ENCODE measurements at places on chromosomes 3 and 15.

DNA sequence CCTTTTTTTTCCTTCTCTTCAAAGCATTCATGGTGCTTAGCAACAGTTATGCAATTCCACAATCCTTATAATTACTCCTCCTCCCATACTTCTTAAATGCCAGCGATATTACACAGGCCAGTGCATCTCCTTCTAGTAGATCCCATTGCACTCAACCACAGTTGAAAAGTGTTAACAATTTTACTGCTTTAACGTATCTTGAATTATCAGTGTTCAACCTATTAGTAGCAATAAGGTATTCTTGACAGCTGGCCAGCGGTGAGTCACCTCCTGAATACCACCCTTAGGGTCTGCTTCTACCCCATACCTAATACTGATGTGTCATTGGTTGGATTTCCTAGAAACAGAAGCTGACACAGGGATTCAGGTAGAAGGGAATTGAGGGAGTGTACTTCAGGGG, 24.0 kb upstream of the TEX9 start:
- no peak for DNase-seq

- no peak for DNase-seq
Observed at GRCh38 chr15:49620199-49620598, 419 bp downstream of the FAM227B start.

DNA sequence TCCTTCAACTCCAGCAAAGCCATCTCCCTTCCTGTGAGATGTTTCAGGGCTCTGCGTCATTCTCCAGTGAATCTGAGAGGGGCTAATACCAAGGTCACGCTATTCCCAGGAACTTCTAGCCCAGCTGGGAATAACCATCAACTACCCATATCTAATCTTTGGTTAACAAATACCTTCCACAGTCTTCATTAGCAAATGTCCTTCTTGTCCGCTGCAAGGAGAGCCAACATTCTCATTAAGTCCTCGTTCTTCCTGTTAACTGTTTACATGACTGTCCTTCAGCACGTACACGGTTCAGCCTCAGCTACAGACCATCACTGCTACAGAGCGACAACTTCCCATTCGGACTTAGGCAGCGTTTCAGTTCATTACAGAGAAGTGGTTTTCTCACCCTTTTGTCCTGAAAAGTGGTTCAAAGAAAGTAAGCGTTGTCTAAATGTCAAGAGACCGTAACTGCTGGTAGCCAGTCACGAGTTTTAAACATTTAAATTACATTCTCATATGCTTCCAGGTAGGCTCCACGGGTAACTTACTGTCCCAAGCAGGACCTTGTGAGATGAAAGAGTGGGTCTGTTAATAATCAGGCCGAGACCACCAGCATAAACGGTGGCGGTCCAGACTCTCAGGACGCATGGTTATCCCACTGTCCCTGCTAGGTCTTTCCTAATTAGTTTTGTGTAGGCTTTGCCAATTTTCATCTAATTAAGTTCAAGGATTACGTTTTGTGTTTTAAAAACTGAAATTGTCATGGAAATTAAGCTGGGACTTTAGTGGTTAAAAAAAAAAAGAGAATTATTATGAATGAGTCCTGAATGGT, 63.8 kb downstream of the CHSY1 start:
- no peak for DNase-seq

DNA sequence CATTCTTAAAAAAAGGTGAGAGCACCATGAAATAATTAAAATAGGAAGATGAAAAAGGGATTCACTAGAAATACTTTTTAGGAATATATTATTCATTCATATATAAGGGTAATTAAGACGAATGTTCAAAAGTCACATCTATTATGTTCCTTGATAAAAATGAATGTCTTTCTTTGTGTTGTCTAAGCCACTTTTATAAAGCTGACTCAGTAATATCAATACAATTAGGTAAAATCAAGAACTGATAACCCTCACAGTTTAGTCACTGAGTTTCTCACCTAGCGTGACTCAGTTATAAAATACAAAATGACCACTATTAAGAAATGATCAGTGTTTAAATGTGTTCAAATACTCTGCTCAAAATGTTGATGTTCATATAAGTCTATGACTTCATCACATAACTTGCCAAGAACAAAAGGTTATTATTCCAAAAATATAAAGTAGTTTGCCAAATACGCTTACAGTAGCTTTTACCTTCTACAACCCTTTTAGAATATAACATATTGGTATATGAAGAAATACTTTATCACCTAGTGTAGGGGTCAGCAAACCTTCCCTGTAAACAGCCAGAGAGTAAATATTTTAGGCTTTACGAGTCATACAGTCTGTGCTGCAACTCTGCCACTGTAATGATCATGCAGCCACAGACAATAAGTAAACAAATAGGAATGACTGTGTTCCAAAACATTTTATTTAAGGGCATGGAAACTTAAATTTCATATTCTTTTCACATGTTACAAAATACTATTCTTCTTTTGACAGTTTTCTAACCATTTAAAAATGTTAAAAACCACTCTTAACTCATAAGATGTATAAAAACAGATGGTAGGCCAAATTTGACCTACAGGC, 369.8 kb downstream of the TBC1D5 start:
- DNase-seq: no peak

- DNase-seq: no peak
Observed at GRCh38 chr15:68053001-68053400, 1.1 kb upstream of the PIAS1 start.

- DNase-seq: no peak
Observed at GRCh38 chr15:39578851-39579486, 1.9 kb upstream of the THBS1 start.

GRCh38 chr3:66472313-66473134, 28.3 kb downstream of the LRIG1 start:
- no peak for DNase-seq

- DNase-seq: no peak
Observed at GRCh38 chr15:59292442-59293151, 80.1 kb downstream of the MYO1E start.

DNA sequence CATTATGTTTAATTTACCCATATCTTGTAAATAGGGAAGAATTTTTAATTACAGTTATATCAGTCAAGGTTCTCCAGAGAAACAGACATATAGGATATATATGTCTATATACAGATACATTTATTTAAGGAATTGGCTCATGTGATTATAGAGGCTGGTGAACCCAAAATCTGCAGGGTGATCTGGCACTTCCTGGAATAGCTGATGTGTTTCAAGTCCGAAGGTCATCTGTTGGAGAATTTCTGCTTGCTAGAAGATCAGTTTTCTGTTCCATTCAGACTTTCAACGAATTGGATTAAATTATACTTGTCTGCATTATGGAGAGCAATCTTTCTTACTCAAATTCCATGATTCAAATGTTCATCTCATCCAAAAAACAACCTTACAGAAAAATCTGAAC, 694.6 kb upstream of the DPPA4 start:
- no peak for DNase-seq

- no peak for DNase-seq
Observed at GRCh38 chr3:134769287-134769868, 25.7 kb upstream of the EPHB1 start.

GRCh38 chr3:104536715-104537114, 830.0 kb upstream of the ALCAM start:
- DNase-seq: no peak

- no peak for DNase-seq
Observed at GRCh38 chr3:15110206-15110605, 11.3 kb upstream of the RBSN start.

DNA sequence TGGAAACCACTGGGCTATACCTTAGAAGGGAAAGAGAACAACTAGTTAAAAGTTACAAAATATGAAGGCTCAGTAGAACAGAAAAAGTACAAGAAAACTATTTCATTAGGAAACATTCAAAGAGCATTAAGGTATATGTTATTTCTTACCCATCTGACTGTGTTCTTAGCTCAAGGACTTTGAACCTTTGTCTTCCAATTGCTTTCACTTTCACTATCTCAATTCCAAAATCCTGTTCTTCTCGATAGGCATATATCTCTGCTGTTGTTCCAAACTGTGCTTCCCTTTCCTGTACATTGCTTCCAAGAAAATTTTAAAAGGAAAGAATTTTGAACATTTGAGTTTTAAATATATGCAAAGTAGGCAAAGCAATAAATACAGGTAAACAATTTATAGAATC, 6.9 kb downstream of the CRBN start:
- no peak for DNase-seq

DNA sequence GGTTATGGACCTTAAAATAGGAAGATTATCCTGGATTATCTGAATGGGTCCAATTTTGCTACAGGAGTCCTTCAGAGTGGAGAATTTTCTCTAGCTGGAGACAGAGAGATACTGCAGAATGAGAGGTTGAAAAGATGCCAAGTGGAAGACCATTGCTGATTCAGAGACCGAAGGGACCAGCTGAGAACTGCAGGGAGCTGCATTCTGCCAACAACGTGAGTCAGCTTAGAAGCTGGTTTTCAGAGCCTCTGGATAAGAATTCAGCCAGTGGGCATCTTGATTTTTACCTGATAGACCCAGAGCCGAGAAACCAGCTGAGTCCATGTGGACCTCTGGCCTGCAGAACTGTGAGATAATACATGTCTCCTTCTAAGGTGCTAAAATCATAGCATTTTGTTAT, 234.0 kb downstream of the NR2F2 start:
- DNase-seq: no peak

GRCh38 chr15:58587486-58587885, 155.7 kb downstream of the LIPC start:
- DNase-seq: no peak

- DNase-seq: no peak
Observed at GRCh38 chr3:45748068-45748467, 48.3 kb downstream of the SLC6A20 start.

- no peak for DNase-seq
Observed at GRCh38 chr15:60583194-60583593, 104.3 kb upstream of the ICE2 start.

- no peak for DNase-seq
Observed at GRCh38 chr3:177772908-177773557, 575.8 kb upstream of the TBL1XR1 start.

DNA sequence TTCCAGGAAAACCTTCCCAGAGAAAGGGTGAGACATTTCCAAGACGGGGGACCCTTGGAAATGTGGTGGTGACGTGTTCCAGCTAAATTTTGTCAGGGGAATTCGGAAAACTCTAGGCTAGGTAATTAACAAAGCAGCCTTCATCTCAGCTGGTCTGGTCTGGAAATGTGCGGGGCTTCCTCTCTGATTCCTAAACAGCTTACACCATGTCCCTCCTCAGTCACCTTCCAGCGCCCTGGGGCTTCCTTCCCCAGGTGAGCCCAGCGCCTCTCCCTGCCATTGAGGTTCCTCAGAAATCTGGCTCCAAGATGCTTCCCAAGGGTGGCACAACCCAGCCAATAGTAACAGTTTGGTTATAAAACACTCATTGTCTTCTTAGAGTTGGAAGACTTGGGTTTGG, 571 bp downstream of the ACAD9 start:
- DNase-seq: no peak

GRCh38 chr15:54640873-54641272, 555.9 kb downstream of the RSL24D1 start:
- no peak for DNase-seq

GRCh38 chr3:113271189-113271588, 59.8 kb downstream of the BOC start:
- no peak for DNase-seq

GRCh38 chr3:4504340-4505261, 11.5 kb downstream of the ITPR1 start:
- DNase-seq: no peak

- no peak for DNase-seq
Observed at GRCh38 chr3:24195504-24196230, 250.6 kb downstream of the NR1D2 start.

DNA sequence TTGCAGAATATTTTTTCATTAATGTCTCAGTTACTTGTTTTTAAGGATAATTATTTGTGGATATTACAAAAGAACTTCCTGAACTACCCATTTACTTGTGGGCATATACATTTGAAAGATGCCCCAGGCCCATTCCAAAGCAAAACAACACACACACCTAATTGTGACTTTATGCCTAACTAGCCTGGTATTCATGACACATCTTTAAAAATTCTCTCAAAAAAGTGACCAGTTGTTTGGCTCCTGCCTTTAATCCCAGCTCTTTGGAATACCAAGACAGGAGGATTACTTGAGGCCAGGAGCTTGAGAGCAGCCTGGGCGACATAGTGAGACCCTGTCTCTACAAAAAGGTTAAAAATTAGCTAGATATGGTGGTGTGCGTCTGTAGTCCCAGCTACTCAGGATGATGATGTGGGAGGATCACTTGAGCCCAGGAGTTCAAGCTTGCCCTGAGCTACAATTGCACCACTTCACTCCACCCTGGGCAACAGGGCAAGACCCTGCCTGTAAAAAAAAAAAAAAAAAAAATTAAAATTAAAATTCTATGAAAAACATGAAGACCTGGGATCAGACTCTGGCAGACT, 51.7 kb upstream of the SLC4A7 start:
- no peak for DNase-seq

- DNase-seq: no peak
Observed at GRCh38 chr15:63805993-63806980, 27.5 kb downstream of the HERC1 start.

DNA sequence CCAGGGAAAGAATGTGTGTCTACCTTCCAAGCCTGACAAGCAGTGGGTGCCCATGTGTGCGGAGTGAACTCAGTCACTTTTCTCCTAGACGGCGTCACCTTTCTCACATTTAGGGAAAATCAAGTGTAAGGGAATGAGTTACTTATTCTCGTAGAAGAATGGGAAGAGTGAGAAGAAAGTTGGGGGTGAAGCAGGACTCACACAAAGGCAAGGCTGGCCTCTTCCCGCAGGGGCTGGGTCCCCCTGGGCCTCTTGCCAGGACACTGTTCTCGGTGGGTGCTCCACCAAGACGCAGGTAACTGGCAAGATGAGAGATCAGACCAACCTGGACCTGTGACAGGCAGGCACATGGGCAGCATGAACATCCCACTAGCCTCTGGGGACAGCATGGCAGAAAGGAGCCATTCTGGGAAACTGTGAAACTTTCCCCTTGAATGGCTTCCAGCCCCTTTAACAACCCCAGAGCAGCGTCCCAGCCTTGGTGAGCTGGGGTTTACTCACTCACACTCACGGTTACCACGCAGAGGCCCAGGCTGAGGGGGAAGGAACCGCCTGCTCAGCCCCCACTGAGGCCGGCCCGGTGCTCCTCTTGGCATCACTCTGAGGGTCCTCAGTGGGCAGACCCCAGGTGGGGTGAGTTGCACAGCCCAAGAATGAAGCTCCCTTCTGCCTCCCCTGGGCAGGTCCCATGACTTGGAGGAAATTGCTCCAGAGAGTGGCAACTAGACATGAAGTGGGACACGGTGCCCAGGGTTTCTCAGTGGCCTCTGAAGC, 15.0 kb upstream of the SRP14 start:
- DNase-seq: no peak

GRCh38 chr15:90648137-90649070, 68.7 kb upstream of the BLM start:
- no peak for DNase-seq

DNA sequence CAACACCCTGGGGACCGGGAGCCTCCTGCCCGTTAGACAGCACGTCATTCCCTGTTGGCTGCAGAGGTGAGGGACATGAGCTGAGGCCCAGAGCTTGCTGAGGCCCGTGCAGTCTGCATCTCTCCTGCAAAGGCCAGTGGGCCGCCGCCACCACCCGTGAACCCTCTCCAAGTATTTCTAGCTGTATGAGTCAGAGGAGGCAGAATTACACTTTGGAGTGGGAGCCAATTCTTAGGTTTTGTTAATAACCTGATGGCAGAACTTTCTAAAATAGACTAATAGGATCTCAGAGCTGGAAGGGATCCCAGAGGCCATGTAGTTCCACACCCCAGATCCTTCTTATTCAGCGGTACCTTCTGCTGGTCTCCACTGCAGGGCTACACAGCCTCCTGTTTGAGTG, 335.2 kb upstream of the CTDSPL start:
- no peak for DNase-seq

GRCh38 chr15:42724276-42724675, 12.7 kb downstream of the CDAN1 start:
- no peak for DNase-seq
